ENCODE measurements at places on chromosomes 5 and 9.

DNA sequence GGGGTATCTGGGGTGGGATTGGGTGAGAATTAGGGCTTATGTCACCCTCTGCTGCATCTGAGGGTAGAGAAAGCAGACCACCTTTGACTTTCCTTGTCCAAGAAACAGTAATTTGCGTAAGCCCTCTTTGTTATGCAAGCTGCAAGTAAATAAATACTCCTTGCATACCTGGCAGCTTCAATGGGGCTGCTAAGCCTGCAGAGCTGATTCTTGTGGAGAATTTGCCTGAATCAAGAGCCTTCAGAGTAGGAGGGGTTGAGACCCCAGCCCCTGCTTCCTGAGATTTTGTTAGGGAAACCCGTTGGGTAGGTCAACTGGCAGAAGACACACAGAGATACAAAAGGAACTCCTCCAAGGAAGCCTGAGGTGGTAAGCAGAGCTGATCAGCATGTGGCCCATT, 515.1 kb downstream of the DMAC1 start:
- DNase-seq = no peak

DNA sequence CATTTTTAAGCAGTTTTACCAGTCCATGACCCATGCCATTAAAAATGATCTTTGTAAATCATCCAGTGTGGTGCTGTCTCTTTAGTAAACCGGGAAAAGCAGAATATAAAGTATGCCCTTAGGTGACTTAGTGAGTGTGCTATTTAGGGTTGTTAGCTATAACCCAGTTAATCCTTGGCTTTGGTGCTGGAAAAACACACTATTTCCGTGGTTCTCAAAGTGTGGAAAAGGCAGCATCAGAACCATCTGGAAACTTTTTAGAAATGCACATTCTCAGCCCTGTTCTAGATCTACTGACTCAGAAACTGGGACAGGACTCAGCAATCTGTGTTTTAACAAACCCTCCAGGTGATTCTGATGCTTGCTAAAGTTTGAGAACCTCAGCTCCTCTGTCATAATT, 123.6 kb upstream of the ZNF608 start:
- no peak for DNase-seq

- DNase-seq = no peak
Measured at GRCh38 chr5:113063927-113064326, 87.3 kb downstream of the DCP2 start.

DNA sequence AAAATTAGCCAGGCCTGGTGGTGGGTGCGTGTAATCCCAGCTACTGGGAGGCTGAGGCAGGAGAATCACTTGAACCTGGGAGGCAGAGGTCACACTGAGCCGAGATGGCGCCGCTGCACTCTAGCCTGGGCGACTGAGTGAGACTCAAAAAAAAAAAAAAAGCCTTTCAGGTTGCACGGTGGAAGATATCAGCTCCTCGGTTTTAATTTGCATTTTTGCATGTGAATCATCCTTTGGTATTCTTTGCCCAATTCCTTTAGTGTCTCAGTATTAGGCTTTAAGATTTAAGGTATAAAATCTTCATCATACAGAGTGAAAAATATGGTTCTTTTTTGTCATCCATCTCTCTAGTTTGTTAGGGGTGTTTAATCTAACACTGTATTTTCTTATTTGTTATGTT, 173.6 kb upstream of the S1PR3 start:
- DNase-seq = no peak

GRCh38 chr9:121294866-121295661, 27.1 kb downstream of the GSN start:
- DNase-seq = no peak

Measured in NCI-H1048 (cell line).